Stimulated activated naive CD4-positive, alpha-beta T cell treated with Interleukin-2 at 50 U/mL for 16 hours (primary cell): ENCODE measurements at places on chromosomes 16 and 17.

DNA sequence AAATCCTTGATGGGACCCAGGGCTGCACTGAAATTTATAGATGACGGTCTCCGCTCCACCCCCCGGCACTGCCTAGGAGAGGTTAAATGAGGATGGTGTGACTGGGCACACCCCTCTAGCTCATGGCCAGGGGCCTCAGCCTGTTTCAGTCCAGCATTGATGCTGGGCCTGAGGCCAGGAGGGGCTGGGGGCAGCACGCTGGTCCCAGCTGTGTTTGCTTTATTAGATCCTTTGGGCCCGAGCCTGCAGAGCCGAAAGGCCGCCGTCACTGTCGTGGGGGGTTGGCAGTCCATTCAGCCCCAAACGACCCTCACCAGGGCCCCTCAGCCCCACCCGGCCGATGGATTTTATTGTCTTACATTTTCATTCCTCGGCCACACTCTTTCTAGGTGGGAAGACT lies 10.8 kb upstream of the DOK4 start:
- DNase-seq, result no peak

- DNase-seq, result no peak
Observed at GRCh38 chr16:87931504-87931903, 4.8 kb downstream of the CA5A start.

GRCh38 chr16:8660841-8661301 lies 13.5 kb upstream of the ABAT start:
- peak; percentile 38 for DNase-seq

- DNase-seq, result no peak
Observed at GRCh38 chr17:63293323-63294075, 152.6 kb downstream of the CYB561 start.

- no peak for DNase-seq
Observed at GRCh38 chr17:7838090-7839075, 4.4 kb downstream of the KDM6B start.
